ENCODE measurements at places on chromosomes 5 and 9. TPM values are rescaled to one million over a fixed set of nuclear protein-coding genes. Genes with fewer than 3 reads are reported as not detected.

SAXO1 gene
- 0.11 TPM for total RNA-seq

PCYOX1L gene
- 7.1 TPM for total RNA-seq

TMEM8B gene
- 4.0 TPM for total RNA-seq

PLAC8L1 gene
- not detected for total RNA-seq

PROB1 gene
- total RNA-seq = 1.2 TPM

MAP3K1 gene
- total RNA-seq = 65.2 TPM

IFNB1 gene
- total RNA-seq = not detected

JAKMIP2 gene
- total RNA-seq = not detected

TMEM252 gene
- not detected for total RNA-seq

SREK1 gene
- total RNA-seq = 76.1 TPM

RAB24 gene
- total RNA-seq = 10.3 TPM

GADD45G gene
- total RNA-seq = 51.4 TPM

GRIA1 gene
- not detected for total RNA-seq

CAMK2A gene
- 0.79 TPM for total RNA-seq
